ENCODE measurements at places on chromosomes 1 and 21.

DNA sequence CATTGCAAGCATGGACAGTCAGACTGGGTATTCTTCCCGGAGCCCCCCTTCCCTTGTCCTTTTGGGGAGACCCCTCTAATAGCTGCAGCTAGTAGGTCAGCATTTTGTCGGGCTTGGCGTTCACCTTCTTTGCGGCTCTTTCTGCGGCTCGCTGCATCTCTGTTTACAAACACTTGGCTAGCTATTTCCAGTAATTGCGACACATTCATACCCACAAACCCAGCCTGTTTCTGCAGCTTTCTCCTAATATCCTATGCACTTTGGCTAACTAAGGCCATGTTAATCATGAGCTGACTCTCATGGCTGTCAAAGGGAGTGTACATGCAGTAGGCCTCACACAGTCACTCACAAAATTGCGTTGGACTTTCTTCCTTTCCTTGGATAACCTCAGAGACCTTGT, 716.4 kb downstream of the AMY1C start:
- no peak for DNase-seq

DNA sequence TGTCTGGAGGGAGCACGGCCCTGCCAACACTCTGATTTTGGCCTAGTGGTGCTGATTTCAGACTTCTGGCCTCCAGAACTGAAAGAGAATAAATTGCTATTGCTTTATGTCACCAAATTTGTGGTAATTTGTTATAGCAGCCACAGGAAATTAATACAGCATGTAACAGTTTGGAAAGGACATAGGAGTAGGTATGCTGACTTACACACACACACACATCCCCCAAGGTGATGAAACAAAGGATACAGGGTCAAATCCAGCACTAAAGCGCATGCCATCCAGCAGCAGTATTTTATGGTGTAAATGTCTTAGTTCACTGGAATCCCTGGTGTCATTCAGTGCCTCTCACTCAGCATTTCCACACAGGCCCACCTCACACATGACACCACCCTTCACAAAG, 72.2 kb upstream of the MAN1A2 start:
- DNase-seq, result no peak

- DNase-seq, result no peak
Observed at GRCh38 chr21:42569732-42570301, 56.2 kb downstream of the SLC37A1 start.

GRCh38 chr1:2049718-2050431, at the start of gene PRKCZ:
TSS of gene PRKCZ (plus strand) at chr1:2050411. CDS start at chr1:2050631, 220 bp downstream.
- DNase-seq, result peak; percentile 88

- DNase-seq, result no peak
Observed at GRCh38 chr21:35768187-35768586, 292.1 kb downstream of the SETD4 start.

GRCh38 chr1:229132106-229132443, 138.8 kb upstream of the RAB4A start:
- DNase-seq, result no peak

DNA sequence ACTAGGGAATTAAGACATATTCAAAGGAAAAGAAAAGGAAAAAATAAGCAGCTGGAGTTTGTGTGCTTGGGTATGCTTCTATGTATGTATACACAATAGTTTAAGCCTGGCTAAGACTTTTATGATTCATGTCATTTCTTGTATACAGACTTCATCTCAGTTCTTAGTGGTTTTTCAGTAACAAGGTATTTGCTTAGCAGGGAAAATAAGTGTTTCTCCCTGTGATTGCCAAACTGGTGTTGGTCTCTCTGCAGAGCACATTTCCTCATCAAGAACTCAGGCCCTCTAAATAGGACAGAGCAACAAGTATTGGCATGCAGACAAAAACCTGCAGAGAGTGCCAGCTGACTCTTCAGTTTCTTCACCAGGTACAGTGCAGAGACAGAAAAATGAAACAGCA, 484.4 kb upstream of the ZRANB2 start:
- peak; percentile 13 for DNase-seq

GRCh38 chr1:70843452-70843851, 204.2 kb downstream of the PTGER3 start:
- no peak for DNase-seq

DNA sequence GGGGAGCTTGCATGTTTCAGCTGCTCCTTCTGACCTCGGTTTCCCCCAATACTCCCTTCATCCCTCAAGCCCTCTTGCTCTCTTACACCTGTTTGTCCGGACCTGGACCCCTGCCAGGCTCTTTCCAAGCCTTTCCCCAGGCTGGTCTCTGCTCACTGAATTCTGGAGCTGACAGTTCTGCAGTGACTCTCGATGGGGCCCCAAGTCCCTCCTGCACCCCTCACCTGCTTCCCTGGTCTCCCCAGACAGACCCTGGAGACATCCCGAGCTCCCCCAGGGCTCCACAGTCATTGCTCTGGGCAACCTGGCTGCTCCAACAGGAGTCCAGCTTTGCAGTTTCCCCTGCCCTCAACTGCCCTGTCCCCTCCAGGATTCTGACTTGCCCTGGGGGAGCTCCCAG, 198.6 kb downstream of the GRIK3 start:
- no peak for DNase-seq

GRCh38 chr1:4573526-4573925, 80.9 kb upstream of the AJAP1 start:
- no peak for DNase-seq

GRCh38 chr1:2556678-2557481, 709 bp downstream of the TNFRSF14 start:
- no peak for DNase-seq

- DNase-seq, result peak; percentile 67
Observed at GRCh38 chr1:99969260-99969728, 502 bp upstream of the SLC35A3 start.

DNA sequence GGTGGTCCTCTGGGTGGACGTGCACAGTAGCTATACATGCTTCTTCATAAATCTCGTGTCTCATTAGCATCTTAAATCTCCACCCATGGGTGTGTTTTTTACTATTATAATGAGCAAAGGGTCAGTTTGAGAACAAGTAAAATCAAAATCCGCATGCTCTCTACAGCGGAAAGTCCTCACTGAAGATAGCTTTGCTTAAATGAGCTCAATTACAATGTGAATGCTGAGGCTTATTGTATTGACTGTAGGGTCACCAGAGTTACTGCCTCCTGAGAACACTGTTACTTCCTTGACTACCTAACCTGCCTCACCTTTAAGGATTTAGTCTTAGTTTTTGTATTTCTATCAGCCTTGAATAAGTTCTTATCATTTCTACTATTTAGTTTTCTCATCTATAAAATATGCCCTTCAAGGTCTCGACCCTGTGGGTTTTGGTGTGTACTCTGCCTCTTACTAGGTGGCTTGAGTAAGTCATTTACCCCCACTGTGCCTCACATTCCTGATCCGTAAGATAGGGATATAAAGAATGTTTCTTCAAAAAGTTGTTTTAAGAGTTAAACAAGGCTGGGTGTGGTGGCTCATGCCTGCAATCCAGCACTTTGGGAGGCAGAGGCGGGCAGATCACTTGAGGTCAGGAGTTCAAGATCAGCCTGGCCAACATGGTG, 7.9 kb downstream of the SLAMF7 start:
- no peak for DNase-seq

DNA sequence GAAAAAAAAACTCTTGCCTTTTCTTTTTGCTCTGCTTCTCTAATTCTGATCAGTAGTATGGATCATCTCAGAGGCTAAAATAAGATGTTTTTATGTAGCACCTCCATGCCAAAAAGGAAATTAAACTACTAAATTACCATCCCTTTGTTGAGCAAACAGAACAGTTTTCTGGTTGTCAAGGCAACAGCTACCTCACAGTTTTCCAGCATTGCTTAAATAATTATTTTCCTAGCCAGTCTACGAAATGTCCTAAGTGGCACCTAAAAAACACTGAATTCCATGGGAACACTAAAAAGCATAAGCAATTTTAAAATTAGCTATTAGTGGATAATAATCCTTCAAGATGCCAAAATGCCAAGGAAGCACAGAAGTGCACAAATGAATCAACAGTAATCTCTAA, 61.7 kb downstream of the ARID4B start:
- DNase-seq, result no peak

DNA sequence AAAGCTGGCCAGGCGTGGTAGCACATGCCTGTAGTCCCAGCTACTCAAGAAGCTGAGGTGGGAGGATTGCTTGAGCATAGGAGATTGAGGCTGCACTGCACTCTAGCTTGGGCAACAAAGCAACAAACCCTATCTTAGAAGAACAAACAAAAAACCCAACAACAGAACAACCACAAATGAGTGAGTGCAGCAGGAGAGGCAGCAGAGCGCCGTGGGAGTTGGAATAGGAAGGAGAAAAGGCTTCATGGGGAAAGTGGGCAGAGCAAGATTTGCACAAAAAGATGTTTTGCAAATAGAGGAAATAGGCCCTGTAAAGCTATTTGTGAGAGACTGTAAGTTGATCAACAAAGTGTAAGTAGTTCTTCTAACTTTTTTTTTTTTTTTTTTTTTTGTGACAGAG, 19.6 kb downstream of the SMAP2 start:
- DNase-seq, result no peak

DNA sequence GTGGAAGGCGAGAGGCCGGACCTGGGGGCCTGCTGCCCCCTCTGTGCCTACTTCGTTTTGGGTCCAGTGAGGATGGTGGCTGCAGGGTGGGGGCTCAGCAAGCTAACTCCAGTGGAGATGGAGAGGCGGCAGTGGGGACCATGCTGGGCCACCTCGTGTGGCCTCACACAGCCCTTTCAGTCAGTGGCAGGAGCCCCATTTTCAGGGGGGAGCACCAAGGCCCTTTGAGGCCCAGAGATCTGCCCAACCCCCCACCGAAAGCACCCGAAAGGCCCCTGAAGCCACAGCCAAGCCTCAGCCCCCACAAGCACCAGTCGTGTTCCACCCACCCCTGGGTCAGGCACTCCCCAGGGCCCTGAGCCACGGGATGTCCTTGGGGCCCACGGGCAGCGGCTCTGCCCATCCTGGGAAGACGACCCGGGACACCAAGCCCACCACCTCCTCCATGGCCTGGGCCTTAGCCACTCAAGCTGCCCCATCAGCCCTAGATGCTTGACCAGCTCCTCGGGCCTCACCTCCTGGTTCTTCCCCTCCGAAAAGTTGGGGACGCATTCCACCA, 345 bp downstream of the FTCD start:
- DNase-seq, result no peak

DNA sequence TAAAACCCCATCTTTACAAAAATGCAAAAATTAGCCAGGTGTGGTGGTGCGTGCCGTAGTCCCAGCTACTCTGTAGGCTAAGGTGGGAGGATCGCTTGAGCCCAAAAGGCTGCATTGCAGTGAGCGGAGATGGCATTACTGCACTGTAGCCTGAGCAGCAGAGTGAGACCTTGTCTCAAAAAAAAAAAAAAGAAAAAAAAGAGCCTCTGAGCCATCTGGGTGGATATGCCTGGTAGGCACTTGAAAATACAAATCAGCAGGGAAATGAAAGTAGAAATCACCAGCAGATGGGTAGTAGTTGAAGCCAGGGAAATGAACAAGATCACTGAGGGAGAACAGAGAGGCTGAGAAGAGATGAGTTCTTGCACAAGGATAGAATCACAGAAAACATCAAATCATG, 131.0 kb upstream of the HMCN1 start:
- DNase-seq, result no peak

DNA sequence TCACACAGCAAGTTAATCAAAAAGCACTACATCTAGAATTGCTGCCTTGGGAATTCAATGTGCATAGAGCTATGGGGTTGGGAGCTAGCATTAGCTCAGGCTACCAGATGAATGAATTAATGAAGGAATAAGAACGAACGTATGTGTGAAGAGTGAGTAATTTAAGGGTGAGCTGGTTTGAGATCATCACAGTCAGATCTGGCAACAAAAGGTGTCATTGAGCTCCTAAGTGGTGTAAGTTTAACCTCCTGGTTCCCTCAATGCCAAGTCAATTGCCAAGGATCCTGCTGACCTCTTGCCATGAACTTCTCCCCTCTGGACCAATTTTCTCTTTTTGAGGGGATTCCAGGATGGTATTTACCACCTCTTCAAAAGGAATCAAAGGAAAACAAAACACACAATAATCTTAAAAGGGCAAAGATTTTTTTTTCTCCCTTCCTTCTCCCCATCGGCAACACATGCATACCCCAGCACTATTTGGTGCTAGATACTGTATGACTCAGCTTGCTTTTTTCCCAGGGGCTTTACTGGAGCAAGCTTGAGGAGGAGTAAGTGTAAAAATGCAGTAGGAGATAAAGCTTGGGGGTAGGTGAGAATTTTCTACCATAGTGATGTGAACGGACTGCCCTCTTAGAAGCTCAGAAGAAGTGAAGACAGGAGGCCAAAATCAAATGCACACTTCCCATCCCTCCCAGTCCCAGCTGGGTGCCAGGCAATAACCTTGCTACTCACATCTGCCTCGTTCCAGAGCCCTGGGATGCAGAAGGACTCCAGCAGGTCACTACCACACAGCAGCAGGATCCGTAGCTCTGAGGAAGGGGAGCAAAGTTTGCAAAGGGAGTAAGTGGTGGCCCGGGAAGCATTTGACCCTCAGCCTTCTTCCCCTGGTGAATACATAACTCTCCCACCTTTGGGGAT, 92.0 kb downstream of the LAMC2 start:
- DNase-seq, result no peak

GRCh38 chr1:16338961-16339360, 13.3 kb downstream of the FBXO42 start:
- no peak for DNase-seq

DNA sequence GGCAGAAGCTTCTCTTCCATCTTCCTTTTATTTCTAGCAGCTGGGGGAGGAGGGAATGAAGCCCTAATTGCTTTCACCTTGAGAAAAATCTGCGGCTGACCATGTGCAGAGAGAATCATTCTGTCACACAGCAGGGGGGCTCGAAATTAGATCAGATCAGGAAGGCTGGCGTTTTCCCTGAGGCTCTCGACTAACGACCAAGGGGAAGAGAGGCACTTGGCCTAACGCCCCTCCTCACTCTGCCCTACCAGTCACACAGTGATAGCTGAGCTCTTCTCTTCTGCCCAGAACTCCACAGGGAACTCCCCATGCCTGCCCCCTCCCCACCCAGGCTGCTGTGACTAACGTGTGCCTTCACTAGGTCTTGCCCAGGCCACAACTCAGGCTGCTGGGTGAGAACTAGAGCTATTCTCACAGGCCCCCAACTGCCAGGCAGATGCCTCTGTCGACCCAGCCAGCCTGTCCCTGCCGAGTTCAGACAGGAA, 26.5 kb upstream of the KHDRBS1 start:
- peak; percentile 38 for DNase-seq

DNA sequence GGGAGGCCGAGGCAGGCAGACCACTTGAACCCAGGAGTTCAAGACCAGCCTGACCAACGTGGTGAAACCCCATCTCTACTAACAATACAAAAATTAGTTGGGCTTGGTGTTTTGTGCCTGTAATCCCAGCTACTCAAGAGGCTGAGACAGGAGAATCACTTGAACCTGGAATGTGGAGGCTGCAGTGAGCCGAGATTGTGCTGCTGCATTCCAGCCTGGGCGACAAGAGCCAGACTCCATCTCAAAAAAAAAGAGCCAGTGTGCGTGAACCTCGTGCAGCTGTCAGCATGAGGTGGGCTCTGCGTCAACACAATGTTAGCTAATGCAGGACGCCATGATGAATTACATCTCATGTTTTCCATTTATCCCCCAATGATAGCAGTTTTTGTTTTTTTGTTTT, 110.7 kb upstream of the SLC45A1 start:
- no peak for DNase-seq

- DNase-seq, result peak; percentile 80
Observed at GRCh38 chr1:65791801-65792668, 660 bp upstream of the PDE4B start.

GRCh38 chr1:41362749-41363590, 1.7 kb downstream of the FOXO6 start:
- peak; percentile 40 for DNase-seq

- DNase-seq, result no peak
Observed at GRCh38 chr1:17005365-17005740, 6.4 kb downstream of the ATP13A2 start.
